ENCODE measurements at places on chromosomes 5 and 9.

DNA sequence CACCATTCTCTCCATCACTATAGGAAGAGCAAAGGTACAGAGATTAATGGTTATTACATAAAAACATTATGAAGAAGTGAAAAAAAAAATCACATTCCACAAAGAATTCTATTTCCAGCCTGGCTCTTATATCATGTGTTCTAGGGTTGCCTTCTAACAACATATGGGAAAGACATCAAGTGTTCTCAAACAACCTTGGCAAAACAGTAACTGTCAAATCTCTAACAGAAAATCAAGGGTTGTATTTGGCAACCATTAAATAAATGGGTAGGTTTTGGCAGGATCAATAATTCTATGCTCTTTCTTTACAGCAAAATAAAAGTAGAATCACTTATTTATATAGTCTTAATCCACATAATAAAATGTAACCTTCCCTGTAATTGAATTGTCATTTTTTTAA is 728.9 kb downstream of the MAT2B start:
- no peak for DNase-seq

- DNase-seq, result no peak
Measured at GRCh38 chr5:136374003-136374402, 8.7 kb upstream of the TRPC7 start.

GRCh38 chr5:75319638-75320037 is 17.4 kb upstream of the HMGCR start:
- no peak for DNase-seq

GRCh38 chr9:116860509-116861120 is 173.5 kb downstream of the TRIM32 start:
- DNase-seq, result no peak

DNA sequence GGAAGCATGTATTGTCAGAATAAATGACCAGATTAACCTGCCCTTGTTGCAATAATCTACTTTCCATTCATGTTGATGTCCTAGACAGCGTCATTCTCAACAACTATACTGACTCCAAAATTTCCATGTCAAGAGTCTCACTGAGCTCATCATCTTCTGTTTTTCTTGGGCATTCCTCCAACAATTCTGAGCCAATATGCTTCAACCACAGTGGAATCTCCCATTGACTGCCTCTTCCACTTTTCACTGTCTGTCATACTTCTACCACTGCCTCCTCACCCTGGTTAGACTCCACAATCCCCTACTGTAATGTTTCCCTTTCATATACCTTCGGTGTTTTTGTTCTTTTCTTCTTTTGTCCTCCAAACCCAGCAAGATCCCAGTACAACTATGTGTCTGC is 162.8 kb downstream of the TLE1 start:
- no peak for DNase-seq

DNA sequence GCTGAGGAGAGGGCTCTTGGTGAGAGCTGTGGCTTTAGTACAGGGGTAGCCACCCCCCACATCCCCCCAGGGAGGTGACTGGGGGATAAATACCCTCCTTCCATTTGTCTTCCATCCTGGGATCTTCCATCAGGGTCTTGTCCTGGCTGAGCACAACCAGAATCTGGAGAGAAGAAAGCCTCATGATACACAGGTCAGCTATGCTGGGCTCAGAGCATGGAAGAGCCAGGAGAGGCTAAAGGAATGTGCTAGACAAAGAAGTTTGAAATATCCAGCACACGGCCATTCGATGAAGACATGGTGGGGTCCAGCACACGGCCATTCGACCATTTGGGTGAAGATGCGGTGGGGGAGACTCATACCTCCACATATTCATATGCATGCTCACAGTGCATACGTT is 30.0 kb downstream of the ROPN1L start:
- DNase-seq, result no peak

DNA sequence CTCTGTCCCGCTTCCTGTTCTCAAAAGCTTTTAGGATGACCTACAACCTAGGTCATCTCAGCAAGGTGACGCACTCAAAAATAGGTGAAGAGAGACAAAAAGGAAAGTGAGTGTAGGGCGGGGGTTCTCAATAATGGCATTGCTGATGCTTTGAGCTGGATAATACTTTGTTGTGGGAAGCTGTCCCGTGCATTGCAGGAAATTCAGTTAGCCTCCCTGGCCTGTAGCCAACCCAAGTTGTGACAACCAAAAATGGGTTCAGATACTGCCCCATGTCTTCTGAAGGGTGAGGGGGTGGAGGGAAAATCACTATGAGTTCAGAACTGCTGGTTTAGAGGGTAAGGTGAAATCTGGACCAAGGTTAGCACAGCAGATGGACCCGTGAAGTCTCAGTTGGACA is 151.4 kb downstream of the MAST4 start:
- DNase-seq, result no peak

- no peak for DNase-seq
Measured at GRCh38 chr9:34190996-34191892, 12.4 kb downstream of the UBAP1 start.

GRCh38 chr9:121784731-121785411 is 133.4 kb downstream of the DAB2IP start:
- DNase-seq, result no peak

GRCh38 chr9:133134388-133135145 is 13.5 kb upstream of the RALGDS start:
- DNase-seq, result no peak
